Islet precursor cell (in vitro differentiated cells): ENCODE measurements at places on chromosomes 3 and 15.

DNA sequence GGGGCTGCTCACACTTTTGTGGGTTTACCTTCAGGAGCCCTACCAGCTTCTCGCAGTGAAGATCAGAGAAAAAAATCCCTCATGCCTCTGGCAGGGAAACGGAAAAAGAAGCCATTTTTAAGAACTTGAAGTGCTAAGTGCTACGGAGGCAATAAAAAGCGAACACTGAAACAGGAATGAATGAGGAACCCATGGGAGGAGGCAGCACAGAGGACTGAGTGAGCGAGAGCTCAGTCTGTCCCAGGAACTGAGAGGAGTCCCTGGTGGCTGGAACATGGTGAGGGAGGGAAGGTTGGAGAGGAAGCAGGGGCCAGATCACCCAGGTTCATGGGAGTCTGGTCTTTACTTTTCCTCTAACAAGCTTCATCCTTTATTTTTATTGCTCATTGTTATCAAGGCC lies 228.1 kb upstream of the PROK2 start:
- no peak for DNase-seq

DNA sequence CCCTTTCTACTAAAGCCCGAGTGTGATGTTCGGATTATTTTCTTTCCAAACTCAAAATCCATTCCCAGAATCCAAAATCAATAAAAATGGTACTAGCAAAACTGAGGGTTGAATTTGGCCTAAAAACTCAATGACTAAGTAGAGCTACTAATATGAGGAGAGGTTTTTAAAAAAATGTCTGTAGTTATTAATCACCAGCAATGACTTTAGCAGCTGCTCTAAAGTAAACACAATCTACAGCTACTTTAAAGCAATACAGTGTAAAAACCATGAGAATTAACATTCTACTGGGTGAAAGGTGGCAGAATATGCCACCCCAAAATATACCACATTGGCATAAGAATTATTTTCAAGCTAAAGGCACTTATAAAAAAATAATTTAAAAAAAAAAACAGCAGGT lies 23.5 kb downstream of the FHIT start:
- DNase-seq = no peak

DNA sequence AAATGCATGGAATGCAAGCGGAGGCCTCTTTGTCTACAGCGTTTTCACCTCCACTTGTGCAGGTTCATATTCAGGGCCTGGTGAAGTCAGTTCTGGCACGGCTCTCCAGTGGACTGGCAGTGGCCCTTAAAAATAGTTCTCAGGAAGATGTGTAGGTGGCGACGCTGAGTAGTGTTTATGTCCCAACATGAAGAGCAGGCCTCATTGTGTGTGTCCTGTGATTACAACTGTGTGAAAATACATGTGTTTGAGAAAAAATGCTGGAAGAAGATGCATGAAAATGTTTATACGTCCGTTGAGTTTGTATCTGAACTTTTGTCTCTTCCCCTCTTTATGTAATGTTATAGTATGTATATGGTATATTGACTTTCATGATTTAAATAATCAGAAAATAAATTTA lies 7.2 kb downstream of the LIPC start:
- peak; percentile 73 for DNase-seq

GRCh38 chr3:56229311-56229710 lies 239.0 kb downstream of the ERC2 start:
- DNase-seq = no peak

DNA sequence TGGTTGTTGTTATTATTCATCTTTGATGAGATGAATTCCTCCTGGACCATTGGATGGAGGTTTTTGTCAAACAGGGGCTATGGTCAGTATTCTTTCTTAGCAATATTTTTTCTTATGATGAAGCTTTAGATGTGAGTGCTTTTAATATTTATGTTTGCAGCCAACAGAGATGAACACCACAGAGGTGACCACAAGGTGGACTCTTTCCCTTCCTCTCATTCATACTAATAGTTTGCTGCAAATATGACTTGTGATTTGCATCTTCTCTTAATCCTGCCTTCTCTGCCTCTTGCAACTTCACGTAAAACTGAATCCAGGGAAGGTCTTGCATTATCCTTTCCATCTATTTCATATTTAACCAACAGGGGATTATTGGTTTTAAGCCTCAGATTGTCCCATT lies 473.1 kb upstream of the UBE2E2 start:
- no peak for DNase-seq

GRCh38 chr15:44801364-44801763 lies 65.0 kb downstream of the TRIM69 start:
- no peak for DNase-seq

DNA sequence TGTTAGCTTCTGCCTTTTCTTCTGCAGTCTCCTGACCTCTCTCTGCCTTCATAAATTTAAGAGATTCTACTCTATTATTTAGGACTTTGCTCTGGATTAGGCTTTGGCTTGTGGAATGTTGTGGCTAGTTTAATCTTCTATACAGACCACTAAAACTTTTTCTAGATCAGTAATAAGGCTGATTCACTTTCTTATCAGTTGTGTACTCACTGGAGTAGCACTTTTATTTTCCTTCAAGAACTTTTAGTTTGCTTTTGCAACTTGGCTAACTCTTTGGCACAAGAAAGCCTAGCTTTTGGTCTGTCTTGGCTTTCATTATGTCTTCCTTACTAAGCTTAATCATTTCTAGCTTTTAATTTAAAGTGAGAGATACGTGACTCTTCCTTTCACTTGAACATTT lies 265.5 kb upstream of the TBC1D5 start:
- no peak for DNase-seq

DNA sequence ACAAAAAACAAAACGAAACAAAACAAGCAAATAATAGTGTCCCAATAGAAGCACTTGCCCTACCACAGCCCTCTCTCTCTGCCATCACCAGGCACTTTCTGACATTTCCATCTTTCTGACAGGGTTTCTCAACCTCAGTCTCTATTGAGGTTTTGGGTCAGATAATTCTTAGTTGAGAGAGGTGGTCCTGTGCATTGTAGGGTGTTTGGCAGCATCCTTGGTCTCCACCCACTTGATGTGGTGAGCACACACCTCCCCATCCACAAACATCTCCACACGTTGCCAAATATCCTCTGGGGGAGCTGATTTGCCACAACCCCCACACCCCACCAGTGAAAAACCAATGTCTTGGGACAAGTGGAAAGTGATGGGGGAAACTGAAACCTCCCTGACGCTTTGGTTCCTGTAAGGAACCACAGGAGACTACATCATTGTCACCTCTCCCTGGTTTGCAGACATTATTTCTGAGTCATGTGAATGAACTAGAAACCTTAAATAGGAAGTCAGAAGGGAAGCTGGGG lies 733.7 kb upstream of the CFAP20DC start:
- no peak for DNase-seq

DNA sequence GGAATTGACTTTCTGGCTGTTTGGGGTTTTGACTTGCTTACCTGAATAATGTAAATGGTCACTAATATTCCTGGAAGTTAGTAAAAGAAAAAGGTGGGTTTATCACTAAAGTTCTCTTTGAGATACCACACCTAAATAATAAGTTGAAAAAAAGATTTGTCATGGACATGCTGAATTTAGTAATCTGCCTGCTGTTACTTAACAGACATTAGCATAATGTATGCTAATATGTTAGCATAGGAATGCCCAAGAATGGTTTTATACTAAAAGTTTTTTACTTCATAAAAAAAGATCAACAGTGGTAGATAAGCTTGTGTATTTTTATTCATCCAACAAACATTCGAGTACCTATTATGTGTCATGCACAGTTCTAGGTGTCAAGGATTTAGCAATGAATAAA lies 36.5 kb downstream of the GMPS start:
- no peak for DNase-seq

DNA sequence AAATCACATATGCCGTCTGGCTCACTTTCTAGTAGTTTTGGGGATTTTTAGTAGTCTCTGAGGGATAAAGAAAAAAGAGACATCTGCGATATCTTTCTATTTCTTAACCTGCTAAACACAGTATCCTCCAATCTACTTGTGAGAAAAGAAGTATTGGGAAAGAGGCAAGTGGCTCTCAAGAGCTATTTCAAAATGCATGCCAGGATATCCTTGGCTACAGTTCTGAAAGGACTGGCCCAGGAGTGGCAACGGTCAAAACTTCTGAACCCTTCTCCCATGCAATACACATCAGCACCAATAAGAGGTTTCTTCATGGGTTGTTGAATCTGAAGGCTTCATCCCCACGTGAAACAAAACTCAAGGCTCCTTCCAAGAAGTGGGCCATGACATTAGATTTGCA lies 204.0 kb upstream of the WNT5A start:
- DNase-seq = no peak

GRCh38 chr3:153892126-153892525 lies 229.1 kb upstream of the ARHGEF26 start:
- DNase-seq = no peak

DNA sequence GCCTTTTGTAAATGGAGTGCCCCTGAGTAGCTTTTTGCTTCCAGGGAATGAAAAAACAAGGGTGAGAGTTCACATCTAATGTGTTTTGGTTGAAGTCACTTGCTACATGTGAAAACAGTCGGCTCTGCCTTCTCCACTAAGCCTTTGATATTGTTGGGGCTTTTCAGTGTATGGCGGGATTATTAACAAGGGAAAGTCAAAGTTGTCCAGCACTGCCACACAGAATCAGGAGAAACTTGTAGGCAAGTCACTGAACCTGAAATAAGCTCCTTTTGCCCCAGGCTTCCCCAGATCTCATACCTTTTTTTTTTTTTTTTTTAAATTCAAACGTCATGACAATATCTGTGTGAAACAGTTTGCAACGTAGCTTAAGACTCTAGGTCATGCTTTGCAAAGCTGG lies 248.0 kb downstream of the FEZF2 start:
- DNase-seq = no peak

- DNase-seq = no peak
These were observed 308.9 kb downstream of the CTNNB1 start for GRCh38 chr3:41508063-41508696.

DNA sequence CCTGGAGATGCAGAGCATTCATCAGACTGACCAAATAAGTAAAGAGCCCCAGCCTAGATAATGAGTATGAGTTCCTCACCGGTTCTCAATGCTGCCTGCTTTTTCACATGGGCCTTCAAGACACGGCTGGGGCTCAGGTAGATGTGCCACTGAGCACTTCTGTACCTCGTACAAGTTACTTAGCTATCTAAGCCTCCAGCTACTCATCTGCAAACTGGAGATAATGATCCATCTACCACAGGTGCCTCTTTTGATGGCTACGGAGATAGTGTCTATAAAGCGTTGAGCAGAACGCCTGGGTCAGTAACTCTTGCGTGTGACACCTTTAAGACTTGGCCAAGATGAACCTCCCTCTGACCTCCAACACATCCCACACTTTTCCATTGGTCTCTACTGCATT lies 56.3 kb downstream of the CCR4 start:
- DNase-seq = no peak

- DNase-seq = no peak
These were observed 415.9 kb upstream of the KCNMB2 start for GRCh38 chr3:178120367-178120766.

- DNase-seq = no peak
These were observed 31.5 kb upstream of the LAMP3 start for GRCh38 chr3:183193762-183194689.

DNA sequence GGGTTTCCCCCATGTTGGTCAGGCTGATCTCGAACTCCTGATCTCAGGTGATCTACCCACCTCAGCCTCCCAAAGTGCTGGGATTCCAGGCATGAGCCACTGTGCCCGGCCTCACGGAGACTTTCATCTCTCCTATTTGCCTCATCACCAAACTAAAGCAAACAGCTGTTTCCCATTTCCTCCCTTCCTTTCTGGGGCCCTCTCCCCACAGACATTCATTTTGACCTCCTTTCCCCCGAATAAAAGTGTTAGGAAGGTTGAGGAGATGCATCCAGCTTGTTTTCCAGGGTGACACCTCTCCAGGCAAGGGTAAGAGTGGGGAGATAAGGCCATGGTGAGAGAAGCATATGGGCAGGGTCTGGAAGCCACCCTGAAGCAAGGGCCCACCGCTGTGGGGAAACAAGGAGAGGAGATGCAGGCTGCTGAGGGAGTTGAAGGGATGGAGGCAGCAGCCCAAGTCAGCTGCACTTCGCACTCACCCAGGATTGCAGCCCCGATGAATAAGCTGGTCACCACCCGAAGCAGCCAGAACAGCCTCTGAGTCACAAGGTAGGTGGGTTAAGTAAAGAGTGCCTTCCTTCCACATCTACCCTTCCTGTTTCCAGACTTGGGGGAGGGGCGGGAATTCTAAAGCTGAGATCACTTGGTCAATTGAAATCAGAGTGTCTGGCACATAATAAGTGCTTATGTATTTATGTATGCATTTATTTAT lies 7.7 kb downstream of the DUOXA2 start:
- peak; percentile 91 for DNase-seq

GRCh38 chr3:105800320-105800719 lies 68.5 kb downstream of the CBLB start:
- no peak for DNase-seq

DNA sequence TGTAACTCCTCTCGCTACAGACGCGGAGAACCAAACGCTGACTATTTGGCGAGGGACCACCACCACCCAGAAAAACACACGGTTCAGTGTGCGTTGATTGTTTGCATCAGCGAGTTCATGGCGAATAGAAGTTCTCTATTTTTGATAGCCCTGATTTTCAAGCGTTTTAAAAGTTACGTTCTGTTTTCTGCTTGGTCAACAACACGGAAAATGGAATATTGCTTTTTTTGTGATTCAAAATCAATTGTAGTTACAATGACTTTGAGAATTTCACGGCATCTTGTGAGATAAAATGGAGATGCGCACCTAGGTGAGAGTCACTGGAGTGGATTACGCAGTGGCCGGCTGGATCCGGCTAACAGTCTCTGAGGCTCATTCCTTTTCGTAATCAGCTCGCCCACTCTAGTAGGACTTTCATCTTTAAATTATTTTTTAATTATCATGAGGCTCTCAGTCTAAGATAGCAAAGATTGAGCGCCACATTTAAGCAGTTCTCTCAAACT lies 54.8 kb downstream of the CCDC54 start:
- no peak for DNase-seq
